Aorta (tissue), 5 donors: ENCODE measurements at places on chromosomes 2 and 18.

GRCh38 chr2:191565647-191566198 lies 112.2 kb upstream of the NABP1 start:
- DNase-seq: no peak

GRCh38 chr2:146244131-146244530 lies 1600.7 kb upstream of the ACVR2A start:
- no peak for DNase-seq

GRCh38 chr2:162623888-162624287 lies 214.7 kb downstream of the KCNH7 start:
- DNase-seq: no peak

- no peak for DNase-seq
Observed at GRCh38 chr18:49416511-49416910, 43.9 kb downstream of the DYM start.

GRCh38 chr2:76808732-76809131 lies 713.4 kb downstream of the LRRTM4 start:
- DNase-seq: no peak

- no peak for DNase-seq
Observed at GRCh38 chr2:55010149-55010591, 40.1 kb downstream of the RTN4 start.
